ENCODE measurements at places on chromosomes 3 and 15.
A peak's percentile ranks its signal among the peaks of the same experiment; 100 is the strongest.

- no peak for DNase-seq
Observed at GRCh38 chr3:54123003-54123775, 837 bp downstream of the CACNA2D3 start.

- DNase-seq: no peak
Observed at GRCh38 chr15:98554272-98555172, 93.8 kb upstream of the IGF1R start.

DNA sequence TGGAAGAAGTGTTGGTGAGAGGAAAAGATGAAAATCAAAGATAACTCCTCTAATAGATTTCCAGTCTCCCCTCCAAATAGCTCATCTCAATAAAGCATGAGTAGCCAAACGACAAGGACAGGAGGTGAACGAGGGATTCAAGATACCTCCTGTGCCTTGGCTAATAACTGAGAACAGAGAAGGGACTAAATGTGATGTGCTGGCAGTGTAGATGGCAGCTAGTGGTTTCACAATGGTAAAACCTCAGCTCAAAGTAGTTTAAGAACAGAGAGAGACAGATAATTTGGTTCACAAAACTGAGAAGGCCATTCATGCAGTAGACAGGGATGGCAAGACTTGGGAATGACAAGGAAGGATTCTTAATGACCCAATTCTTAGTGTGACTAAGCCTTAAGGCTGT lies 292.6 kb downstream of the EFHB start:
- DNase-seq: no peak

DNA sequence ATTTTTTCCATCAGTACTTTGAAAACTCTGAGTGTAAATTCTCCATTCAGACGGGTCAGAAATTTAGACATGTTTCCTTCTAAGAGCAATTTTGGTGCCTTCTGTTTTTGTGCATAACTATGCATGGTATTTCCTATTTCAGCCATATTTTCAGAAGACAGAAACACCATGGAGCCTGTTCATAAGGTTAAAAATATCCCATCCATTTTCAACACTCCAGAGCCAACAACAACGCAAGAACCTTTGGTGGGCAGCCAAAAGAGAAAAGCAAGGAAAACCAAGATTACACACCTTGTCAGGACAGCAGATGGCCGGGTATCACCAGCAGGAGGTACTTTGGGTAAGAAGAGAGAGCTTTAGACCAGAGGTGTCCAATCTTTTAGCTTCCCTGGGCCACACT lies 275.6 kb downstream of the BBX start:
- no peak for DNase-seq

- DNase-seq: peak; percentile 75
Observed at GRCh38 chr15:50182219-50183013, 420 bp downstream of the SLC27A2 start.

- DNase-seq: no peak
Observed at GRCh38 chr15:95758451-95758850, 572.0 kb upstream of the NR2F2 start.

GRCh38 chr3:146160964-146161662 lies at the start of gene PLOD2:
PLOD2 (minus strand) TSS chr3:146161184; CDS start chr3:146160989, 195 bp downstream.
- peak; percentile 85 for DNase-seq

- DNase-seq: peak; percentile 59
Observed at GRCh38 chr3:128076483-128077201, 24.4 kb downstream of the SEC61A1 start.

DNA sequence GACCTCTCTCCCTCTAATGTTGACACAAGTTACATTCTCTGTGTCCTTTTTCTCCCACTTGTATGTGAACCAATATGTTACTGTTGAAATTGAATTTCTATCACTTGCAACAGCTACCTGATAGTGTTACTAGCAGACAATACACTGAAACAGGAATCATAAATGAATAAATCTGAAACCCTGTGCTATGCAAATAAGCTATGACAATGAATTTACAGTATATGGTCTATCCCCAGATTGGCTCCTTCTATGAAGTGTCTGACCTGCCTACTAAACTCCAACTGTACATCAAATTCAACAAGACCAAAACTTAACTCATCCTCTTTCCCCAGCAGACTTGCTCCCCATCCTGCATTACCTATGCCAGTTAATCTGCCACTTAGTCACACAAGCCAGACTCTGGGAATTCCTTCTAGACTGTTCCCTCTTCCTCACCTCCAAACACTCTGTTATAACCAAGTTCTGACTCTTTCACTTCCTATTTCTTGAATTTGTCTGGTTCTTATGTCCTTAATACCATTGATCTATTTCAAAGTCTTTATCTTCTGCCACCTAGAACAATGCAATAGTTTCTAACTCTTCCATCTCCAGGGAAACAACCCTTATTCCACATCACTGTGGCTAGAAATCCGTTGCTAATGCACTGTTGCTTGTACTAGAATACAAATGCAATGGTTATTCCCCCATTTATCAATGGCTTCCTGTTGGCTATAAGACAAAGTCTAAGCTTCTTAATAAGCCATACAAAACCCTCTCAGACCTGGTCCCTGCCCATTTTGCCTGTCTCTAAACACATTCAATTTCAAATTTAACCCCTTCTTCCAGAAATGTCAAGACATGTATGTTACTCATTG lies 13.4 kb upstream of the ZNF639 start:
- no peak for DNase-seq

GRCh38 chr15:101570241-101570640 lies 80.7 kb upstream of the PCSK6 start:
- DNase-seq: no peak

- peak; percentile 84 for DNase-seq
Observed at GRCh38 chr3:195859061-195859845, 47.5 kb upstream of the MUC4 start.

DNA sequence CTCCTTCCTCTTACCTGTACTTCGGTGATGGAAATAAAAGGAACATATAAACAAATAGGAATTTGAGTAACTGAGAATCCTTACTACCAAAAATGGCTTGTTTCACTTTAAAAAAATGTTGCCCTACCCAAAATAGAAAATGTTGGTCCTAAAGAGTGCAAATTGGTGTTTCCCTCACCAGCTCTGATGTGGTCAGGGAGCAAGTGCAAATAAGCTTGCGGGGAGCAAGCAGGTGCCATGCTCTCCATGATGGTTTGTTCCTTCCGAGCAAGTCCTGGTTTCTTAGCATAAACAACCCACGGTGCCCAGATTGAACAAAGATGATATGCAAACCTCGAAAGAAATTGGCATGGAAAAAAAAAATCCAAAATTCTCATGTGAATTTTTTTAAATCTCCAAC lies 68.8 kb downstream of the PGPEP1L start:
- no peak for DNase-seq

- no peak for DNase-seq
Observed at GRCh38 chr3:15041950-15042349, 23.2 kb downstream of the MRPS25 start.

DNA sequence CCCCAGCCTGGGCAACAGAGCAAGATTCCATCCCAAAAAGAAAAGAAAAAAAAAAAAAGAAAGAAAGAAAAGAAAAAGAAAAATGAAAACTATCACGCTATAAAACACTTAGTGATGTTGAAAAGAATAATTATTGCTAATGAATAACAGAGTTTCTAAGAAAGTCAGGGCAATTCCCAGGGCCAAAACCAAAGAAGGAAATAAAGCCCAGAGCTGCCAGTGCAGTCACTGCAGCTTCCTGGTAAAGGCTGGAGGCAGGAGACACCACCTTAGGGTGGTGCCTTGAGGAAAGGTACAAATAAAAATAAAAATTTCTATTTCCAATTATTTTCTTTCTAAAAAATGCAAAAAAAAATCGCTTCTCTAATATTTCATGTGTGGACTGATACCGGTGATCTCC lies 19.7 kb upstream of the UACA start:
- DNase-seq: no peak

DNA sequence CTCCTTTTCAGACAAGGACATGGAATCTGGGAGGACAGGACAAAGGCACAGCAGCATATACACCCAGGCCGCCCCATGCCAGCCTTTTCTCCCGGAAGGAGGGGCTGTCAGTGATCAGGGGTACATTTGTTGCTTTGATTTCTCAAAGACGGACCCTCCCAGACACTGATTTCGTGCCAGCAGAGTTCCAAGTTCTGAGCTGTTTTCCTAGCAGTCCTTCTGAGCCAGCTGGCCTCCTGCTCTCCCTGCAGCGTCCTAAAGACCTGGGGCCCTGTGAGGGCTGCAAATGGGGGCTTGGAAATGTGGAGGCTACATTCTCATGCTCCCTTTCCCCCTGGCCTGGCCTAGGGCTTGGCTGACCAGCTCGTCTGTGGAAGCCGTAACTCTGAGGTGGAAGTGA lies 22.3 kb downstream of the CTSH start:
- no peak for DNase-seq

DNA sequence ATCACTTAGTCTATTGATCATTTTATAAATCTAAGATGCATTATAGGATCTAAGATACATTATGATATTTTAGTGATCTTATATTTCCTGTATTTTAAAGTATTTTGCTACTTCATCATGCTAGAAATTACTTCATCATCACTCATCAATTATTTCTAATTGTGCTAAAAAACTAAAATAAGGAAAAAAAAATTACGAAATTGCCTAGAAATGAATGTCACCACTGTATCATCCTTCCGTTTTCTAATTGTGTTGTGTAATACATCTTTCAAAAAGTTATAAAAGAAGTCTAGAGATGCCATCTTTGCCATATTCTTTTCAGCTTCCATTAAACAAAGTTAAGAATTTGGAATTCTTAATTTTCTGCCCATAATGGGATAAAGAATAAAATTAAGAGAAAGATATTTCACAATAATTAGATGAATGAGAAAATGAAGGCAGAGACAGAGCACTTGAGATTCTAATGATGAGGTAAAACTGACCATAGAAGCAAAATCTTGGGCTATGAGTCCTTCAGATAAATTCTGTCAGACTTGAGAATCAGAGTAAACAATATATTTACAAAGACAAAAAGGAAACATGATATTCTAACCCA lies 48.8 kb downstream of the ALDH1A2 start:
- DNase-seq: no peak

GRCh38 chr3:167882057-167882667 lies 146.6 kb downstream of the SERPINI1 start:
- no peak for DNase-seq

DNA sequence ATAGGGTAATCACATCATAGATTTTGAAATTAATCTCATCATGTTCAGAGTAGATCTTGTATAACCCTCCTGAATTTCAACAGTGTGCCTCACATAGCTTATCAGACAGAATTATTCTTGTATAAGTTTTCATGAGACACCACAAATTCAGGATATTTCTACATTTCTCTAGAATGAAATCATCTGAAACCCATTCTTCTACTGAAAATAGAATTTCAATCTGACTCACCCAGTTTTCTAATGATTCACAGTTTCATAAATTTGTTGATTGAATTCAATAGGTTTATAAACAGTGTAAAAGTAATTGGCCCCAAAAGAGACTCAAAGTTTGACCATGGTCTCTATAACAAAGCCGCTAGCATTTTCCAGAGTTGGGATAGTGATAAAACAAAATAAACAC lies 1082.6 kb upstream of the EPHA6 start:
- DNase-seq: no peak

DNA sequence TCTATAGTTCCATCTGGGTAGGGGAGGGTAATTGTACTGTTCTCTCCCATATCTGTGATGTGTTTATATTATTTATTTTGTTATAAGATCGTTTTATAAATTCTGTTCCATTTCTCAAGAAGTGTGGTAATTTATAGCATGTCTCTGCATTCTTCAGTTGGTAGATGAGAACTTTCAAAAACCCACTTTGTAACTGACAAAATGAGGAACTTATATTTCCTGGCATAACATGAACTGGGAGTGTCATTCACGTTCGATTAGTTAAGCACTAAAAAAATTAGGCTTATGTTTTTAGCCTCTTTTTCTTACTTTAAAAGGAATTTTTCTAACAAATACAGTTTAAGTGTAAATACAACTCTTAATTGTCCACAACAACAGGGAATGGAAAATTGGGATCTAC lies 230.8 kb downstream of the CGGBP1 start:
- DNase-seq: no peak

- DNase-seq: no peak
Observed at GRCh38 chr3:114666623-114667022, 372.8 kb downstream of the TIGIT start.

GRCh38 chr3:51673181-51673801 lies 2.2 kb downstream of the TEX264 start:
- no peak for DNase-seq

DNA sequence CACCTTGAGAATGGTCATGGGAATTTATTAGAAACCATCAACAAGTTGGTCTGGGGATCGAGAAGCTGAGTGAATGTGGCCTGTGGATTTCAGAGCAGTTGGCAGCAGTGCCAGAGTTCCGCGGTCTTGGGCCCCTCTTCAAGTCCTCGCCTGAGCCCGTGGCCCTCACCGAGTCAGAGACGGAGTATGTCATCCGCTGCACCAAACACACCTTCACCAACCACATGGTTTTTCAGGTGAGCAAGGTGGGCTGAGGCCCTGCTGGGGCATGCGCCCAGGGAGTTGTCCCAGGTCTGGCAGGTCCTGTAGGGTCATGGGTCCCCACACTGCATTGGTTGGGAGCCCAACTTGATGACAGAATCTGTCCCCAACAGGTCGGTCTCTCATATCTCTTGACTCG lies 7.0 kb upstream of the HMCES start:
- DNase-seq: no peak

- DNase-seq: no peak
Observed at GRCh38 chr3:49570028-49570654, 15.9 kb downstream of the BSN start.

GRCh38 chr15:74315626-74316025 lies 51.8 kb downstream of the CYP11A1 start:
- no peak for DNase-seq

DNA sequence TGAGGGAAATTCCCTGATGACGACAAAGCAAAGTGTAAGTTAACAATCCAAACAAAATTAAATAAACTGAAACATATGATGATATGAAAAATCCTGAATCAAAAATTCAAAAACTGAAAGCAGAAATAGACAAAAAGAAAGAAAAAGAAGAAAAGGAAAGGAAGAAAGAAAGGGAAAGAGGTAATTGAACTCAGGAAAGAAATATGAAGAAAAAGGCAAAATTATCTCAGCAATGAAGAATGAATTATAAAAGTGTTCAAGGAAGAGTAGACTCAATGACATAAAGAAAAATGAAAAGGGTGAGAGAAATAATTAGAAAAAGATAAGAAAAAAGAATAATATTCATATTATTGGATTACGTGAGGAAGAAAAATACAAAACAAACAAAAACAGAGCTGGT lies 54.9 kb downstream of the HERC1 start:
- DNase-seq: no peak

DNA sequence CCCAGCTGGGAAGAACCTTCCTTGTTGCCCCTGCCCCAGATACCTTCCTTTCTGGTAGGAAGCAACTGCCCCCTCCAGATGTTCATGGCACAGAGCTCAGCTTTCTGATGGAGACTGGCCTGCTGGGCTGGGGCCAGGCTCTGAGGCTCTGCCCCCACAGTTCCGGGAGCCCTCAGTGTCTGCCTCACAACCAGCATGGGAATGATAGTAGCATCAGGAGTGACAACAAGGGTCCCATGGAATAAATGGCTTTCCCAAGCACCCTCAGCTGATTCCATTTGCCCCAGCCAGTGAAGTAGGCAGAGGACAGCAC lies 65.6 kb upstream of the IQSEC1 start:
- DNase-seq: peak; percentile 31

- DNase-seq: no peak
Observed at GRCh38 chr3:8756671-8757070, 12.7 kb downstream of the OXTR start.

GRCh38 chr3:53056442-53056841 lies 10.6 kb upstream of the SFMBT1 start:
- DNase-seq: no peak
